ENCODE measurements at places on chromosomes 16 and 17.

DNA sequence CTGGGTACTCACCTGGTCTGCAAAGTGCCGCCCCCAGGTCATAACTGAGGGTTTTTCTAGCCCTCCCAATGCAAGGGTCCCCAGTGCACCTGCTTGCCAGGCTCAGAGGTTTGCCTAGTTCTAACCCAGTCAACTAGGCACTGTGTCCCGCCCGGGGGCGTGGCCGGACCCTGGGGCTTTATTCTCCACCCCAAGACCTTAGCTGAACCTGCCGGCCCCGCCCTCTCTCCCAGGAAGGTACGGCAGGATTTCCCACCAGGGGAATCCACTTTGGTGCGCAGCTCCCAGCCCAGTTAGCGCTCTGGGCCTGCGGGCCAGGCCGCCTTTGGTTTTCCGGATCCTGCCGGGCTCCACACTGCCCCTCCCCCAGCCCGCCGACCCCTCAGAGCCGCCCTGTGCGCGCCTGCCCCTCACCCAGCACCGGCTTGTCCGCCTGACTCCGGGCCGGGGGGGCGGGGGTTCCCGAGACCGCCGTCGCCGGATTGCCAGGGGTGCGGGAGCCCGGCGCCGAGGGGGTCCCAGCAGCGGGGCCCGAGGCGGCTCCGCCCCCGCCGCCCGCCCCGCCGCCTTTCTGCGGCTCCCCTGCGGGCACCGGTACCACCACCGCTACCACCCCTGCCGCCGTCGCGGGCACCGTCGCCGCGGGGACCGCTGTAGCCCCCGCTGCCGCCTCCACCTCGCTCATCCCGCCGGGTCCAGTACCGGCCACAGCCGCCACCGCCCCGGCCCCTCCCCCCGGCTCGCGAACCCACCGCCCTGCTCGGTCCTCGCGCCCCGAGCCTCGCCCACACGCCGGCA lies 424 bp downstream of the YBX2 start:
- DNase-seq = peak; percentile 62

GRCh38 chr17:63956296-63956920 lies 16.3 kb downstream of the SCN4A start:
- DNase-seq = no peak

- DNase-seq = peak; percentile 53
These were observed 3.4 kb downstream of the SLC38A10 start for GRCh38 chr17:81291662-81292061.

- DNase-seq = no peak
These were observed 62.6 kb upstream of the DHX40 start for GRCh38 chr17:59502800-59503199.

DNA sequence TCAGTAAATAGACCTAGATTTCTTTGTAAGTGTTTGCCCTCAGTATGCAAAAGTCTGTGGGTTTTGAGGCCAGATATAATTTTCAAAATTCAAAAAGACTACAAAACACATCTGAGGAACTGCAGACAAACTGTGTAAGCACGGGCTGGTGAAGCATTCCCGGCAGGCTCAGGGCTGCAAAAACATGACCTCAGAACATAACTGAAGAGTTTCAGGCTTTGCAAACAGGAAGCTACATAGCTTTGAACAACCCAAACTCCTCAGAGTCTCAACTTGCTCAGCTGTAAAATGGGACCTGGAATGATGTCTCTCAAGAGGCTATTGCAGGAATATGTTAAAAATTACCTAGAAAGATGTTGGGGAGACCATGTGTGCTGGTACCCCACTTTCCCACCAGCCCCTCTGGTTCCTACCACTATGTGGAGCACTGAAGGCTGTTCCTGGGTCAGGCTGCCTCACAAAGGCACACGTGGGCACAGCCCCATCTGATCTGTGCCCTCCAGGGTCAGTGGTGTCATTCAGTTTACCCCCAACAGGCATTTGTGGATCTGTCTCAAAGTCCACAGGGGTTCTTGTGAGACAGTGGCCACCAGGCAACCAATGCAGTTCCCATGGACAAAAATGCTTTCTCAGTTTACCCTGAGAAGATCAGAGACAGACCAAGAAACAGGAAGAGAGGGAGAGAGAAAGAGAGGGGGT lies 72.9 kb downstream of the CREBBP start:
- DNase-seq = no peak

DNA sequence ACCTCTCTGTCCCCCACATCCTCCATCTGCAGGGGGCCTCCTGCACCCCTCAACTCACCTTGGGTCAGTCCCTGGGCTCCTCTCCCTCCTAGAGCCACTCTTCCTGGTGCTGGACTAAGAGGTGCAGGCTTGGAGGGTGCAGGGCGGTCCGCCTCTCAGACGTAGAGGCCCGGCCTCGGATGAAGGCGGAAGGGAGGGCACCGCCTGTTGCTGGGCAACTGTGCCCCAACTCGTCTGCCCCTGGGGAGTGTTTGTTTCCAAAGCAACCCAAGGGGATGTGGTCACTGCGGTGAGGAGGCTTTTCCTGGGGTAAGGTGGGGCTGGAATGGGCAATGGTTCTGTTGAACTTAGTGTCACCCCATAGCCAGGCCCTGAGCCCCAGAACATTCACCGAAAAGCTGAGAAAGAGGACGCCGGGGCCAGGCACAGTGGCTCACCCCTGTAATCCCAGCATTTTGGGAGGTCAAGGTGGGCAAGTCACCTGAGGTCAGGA lies at the start of gene C16orf54:
Gene C16orf54, minus strand, starts transcription at position 138 of the 493 bp plus-strand sequence. CDS start 1,039 bp downstream, outside the sequence.
- no peak for DNase-seq

- no peak for DNase-seq
These were observed 26.2 kb upstream of the RFFL start for GRCh38 chr17:35089586-35090296.

- no peak for DNase-seq
These were observed at the start of gene C16orf82 for GRCh38 chr16:27066668-27067537. TSS of gene C16orf82 (plus strand) at chr16:27066927.

DNA sequence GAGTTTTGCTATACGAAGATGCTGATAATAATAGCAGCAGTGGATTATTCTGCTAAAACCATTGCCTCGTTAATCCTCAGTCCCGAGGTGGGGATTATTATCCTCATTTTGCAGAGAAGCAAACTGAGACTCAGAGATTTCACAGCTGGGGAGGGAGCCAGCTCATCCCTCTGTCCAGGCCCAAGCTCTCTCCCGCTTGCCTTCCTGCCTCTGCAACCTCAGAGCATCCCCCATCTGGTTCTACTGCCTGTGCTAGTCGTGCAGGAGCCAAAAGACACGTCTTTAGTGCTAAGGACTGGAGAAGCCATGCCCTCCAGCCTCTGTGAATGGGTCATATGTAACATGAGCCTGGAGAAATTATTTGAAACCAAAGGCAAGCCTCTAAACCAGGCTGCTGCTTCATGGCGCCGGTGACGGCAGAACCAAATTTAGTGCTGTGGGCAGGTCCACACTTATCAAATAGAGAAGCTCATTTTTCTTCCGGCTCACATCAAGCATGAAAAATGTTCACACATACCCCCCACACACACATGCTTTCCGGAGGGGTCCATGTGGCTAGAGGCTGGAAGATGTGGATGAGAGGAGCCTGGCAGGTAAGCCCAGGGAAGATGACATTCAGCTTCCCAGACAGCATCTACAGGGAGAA lies 13.5 kb downstream of the MAPT start:
- DNase-seq = peak; percentile 35

DNA sequence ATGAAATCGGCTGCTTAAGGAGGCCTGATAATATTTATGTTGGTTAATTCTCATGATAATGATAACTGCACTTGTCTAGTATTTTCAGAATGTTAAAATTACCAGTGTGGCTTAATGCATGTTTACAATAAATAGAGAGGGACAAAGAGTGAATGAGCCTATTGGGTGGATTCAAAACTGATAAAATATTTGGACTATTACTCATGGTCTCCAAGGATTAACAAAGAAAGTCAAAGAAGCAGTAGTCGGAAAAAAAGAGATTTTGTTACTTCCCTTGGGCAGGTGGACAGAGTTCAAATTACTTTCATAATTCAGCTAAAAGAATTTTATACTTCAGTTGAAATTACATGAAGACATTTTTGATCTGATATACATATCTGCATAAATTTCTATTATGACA lies 258.2 kb upstream of the PMFBP1 start:
- no peak for DNase-seq

- DNase-seq = no peak
These were observed 122.5 kb downstream of the XYLT1 start for GRCh38 chr16:17348042-17348783.

- no peak for DNase-seq
These were observed 228.4 kb downstream of the CPPED1 start for GRCh38 chr16:12575288-12575687.

DNA sequence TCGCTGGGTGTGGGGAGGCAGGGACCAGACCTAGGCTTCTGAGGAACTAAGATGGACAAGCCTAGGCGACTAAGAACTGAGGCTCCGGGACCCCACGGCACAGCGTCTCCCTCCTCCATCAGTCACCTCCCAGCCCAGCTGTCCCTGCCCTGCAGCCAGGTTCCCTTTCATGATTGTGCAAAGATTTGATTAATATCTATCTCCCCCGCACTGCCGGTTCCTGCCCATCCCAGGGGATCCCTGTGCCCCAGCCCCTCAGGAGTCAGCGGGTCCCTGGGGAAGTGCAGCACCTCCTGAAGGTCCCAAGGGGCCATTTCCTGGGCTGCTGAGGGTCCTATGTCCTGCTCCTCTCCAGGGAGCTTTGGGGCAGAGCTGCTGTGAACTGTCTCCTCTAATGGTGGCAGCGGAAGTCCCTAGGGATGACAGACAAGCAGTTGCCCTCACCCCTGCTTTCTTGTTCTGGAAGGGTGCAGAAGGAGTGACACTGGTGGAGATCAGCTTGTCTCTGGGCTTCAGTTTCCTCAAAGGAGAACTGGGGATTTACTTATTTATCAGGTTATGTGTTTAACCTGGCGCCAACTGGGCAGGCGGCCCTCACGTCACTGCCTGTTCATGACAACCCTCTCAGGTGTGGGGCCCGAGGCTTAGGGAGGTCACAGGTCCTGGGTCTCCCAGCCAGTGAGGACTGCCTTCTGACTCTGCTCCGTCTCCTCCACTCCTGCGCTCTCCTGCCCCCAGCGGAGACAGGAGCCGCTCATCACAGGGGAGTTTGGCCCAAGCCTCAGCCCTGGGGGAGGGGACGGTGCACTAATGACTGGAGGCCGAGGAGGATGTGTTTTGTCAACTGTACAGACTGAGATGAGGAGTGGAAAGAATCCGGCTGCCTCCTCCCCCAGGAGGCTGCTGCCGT lies 1.9 kb upstream of the C16orf74 start:
- peak; percentile 19 for DNase-seq

DNA sequence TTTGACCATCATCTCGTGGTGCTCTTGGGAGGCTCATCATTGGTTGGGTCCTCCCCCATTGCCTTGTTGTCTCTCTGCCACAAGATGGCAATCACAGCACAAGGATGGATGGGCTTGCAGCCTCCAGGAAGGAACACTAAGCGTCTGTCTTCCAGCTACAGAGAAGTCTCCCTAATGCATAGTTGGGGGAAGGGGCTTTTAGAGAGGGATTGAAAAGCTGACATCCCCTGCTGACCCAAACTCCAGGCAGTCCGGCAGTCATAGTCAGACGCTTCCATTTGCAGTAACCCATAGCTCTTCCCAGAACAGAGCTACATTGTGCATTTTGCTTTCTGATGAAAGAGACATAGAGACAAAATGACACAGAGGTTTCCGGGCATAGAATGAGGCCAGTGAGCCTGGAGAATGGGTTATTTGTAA lies 111.4 kb downstream of the UTP18 start:
- DNase-seq = peak; percentile 39

DNA sequence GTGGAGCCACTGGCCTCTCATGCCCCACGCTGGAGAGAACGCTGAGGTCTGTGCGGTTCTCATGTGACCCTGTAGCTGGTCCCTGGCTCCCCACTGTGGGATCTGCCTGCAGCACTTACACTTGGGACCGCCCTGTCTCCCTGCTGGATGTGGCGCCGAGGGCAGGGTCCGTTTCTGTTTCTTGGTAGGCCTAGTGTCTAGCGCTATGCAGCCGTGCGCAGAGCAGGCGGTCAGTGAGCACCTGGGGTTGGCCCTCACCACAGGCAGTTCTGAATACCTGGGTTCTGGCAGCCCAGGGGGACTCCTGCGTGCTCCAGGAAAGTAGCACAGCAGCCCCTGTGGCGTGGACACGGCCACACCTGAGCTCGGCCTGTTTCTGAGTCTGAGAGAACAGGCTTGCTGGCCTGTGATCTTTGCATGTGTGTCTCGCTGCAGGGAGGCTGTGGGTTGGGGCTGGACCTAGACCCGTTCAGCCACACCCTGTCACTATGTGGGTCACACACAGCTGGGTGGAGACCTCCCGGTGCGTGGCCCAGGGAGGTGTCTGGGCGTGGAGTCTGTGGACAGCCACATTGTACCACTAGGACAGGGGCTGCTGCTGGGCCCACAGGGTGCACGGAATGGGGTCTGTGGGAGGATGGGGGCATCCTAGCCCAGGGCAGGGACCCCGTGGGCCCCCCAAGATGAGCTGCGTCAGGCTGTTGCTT lies 2.8 kb downstream of the CAPN15 start:
- no peak for DNase-seq

DNA sequence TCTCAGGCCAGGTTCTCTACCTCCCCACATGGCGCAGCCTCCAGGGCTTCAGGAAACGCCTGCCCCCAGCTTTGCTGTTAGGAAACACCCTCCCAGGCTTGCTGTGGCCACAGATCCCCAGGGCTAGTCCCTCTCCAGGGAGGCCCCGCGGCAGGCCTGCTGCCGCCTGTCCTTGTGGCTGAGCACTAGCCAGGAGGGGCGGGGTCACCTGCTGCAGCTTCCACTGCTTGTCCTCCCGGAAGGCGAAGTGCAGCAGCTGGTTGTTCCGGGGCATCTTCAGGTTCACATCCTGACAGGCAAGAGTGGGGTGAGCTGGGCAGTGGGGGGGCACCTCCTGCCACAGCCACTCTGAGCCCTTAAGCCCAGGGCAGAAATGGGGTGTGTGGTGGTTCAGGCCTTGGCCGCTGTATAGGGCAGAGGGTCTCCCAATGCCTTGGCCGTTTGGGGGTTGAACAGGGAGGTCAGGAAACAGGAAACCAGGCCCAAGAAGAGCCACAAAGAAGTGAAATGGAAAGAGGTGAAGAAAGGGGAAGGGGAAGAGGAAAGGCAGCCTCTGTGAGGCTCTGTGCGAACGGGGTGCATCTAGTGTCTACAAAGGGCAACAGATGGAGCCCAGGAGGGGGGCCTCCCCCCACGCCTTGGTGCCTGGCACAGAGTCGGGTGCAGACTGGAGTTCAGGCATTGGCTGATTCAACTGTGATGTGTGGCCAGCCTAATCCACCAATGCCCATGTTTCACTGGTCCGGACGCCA lies 2.0 kb downstream of the ROGDI start:
- no peak for DNase-seq

- no peak for DNase-seq
These were observed 184.4 kb downstream of the SNX29 start for GRCh38 chr16:12160815-12161550.

- DNase-seq = no peak
These were observed at the start of gene CCL11 for GRCh38 chr17:34285286-34285792. TSS of gene CCL11 (plus strand) at chr17:34285742. CDS start at chr17:34285809, 67 bp downstream.

GRCh38 chr16:9481747-9482730 lies 390.6 kb downstream of the HAPSTR1 start:
- no peak for DNase-seq

DNA sequence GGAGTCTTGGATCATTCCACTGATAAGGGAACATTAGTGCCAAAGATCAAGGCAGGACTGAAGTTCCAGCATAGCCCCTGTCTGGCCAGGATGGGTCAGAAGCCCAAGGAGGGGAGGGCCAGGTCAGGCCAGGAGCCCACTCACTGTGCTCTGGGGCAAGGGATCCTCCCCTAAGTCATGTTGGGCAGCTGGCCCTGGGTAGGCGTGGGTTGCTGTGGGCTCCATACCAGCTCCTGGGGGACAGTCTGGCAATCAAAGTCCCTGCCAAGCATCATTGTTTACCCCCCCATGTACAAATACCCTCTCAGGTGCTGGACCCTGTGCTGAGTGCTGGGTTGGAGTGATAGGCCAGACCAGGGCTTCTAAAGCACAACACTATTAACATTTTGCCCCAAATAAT lies 130.5 kb downstream of the IRX5 start:
- DNase-seq = no peak

- DNase-seq = no peak
These were observed 34.7 kb downstream of the ADCY7 start for GRCh38 chr16:50300942-50301625.
